Right atrium auricular region (tissue), 2 donors: ENCODE measurements at places on chromosomes 1 and 21.
A peak's percentile ranks its signal among the peaks of the same experiment; 100 is the strongest.

- DNase-seq, result no peak
Measured at GRCh38 chr1:150528196-150528595, 12.6 kb downstream of the FALEC start.

- no peak for DNase-seq
Measured at GRCh38 chr1:52686830-52687229, 11.3 kb downstream of the COA7 start.

DNA sequence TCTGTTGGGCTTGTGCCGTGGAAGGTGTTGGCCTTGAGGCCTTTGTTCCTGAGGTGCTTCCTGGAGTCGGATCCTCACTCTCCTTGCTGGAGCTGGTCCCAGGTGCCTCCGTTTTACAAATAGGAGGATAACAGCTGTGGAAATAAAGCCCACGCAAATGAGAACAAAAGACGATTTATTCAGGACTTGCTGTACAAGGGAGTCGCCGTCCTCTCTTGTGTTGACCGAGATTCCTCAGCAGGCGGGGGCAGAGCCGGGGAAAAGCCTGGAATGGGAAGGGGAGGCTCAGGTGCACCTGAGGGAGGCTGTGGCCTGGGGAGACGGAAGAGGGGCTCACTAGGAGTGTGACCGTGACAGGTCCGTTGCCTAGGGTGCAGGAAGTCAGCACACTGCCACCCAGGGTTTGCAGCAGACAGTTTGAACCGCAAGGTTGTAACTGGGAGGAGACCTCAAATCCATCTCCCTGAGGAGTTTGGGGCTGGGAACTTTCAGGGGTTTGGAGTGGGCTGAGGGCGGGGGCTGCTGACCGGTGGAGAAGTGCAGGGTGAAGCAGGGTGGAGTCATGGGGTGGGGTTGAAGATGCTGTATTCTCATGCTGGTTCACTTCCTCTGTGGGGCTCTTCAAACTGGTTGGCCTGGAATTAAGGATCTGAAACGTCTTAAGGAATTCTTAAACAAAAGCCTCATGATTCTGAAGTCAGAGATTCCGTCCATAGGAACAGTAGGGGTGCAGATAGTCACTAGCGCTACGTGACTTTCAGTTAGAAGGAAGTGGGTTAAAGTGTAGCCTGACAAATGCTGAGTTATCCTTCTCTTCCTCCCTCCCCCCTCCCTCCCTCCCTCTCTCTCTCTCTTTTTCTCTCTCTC, 2.6 kb upstream of the CSTB start:
- no peak for DNase-seq

DNA sequence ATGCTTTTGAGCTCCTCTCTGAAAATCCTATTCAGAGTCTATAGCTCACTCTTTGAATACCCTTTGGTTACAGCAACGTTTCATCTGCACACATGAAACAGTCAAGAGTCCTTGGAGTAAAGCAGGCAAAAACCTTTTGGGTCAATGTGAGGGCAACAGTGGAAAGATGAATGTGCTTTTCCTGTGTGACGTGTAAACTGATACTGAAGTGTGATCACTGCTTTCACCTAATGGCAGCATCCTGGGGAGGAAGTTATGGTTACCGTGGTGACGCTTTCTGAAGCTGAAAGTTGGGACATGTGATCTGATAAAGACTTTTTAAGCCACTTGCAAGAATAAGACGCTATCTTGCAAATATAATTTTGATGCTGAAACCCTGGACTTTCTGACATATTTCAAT, 160.0 kb downstream of the SEC16B start:
- DNase-seq, result no peak

GRCh38 chr1:164654200-164654599, 95.2 kb downstream of the PBX1 start:
- DNase-seq, result no peak

GRCh38 chr1:182259229-182259872, 132.2 kb downstream of the GLUL start:
- peak; percentile 68 for DNase-seq

DNA sequence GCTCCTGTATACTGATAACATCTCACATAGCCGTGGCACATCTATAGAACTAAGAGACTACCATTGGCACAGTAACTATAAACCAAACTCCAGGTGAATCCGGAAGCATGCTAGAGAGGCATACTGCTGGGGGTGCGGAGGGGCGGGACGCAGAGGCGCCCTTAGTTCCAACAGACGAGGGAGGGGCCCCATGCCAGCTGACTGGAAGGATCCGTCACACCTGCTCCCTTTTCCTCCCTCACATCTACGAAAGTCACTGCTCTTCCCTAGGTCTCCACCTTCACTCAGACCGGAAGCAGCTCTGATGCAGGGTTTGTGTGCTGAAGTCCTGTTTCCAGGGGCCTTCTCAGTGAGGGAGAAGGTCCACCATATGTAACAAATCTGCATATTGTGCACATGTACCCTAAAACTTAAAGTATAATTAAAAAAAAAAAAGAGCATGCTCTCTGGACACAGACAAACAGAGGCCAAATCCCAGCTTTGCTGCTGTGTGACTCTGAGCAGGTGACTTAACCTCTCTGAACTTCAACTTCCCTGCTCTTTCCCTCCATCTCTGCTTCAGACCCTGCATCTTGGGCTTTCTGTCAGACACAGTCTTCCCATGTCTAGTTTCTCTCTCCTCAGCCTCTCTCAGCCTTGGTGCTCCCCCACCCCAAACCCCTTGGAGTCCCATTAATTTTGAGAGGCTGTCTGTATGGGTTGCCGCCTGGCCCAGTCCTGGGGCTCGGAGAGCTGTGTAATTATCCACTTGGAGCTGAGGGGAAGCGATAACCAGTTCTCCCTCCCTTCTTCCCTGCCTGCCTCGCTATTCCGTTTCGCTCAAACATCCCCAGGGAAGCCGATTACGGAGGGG, 7.8 kb upstream of the GJB5 start:
- no peak for DNase-seq

DNA sequence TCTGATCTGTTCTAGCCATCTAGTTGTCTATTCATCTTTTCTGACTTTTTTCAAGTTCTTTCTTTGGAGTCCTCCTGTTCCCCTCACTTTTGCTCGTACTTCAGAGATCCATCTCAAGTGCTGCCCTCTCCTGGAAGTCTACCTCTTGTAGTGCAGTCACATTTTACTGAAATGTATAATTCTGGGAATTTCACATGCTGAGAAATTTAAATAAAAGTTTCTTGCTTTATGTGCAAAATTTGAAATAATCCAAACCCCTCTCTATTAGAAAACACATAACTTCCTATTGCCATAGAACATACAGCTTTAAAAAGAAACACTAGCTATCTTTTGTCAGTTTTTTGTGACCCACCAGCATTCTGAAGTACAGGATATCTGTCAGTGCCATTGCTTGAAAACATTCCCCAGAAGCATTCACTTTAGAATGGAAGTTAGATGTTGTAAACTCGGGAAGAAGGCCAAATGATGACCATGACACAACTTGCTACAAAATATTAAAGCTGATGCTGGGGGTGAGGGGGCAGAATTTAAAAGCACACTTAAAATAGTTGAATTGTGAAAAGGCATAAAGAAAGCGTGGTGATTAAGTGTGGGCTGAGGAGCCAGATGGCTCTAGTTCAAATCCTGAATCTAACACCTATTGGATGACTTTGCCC, 22.0 kb downstream of the RLF start:
- no peak for DNase-seq

GRCh38 chr1:191140038-191140437, 662.4 kb upstream of the BRINP3 start:
- DNase-seq, result no peak

DNA sequence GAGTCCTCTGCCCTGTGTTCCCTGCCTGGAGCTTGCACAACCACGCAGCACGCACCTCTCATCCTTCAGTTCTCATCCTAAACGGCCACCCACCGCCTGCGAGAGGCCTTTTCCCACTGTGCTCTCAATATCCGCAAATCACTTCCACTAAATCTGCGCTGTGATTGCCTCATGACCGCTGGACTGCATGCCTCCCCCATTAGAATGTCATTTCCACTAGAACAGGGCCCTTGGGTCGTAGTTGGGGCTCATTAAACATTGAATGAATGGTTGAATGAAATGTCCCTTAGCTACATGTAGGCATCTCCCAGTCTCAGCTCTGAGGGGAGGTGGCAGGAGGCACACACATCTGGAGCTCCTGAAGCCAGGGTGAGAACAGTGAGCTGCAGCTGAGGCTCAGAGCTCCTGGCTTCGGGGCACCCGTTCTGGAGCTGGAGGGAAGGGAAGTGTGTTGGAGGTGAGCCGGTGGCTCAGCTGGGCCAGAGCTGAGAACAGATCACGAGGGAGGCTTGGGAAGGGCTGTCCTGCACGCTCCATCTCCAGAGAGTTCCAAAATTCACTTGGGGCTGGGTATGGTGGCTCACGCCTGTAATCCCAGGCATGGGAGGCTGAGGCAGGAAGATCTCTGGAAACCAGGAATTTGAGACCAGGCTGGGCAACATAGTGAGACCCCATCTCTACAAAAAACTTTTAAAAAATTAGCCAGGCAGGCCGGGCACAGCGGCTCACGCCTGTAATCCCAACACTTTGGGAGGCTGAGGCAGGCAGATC, 30.4 kb downstream of the TMEM201 start:
- no peak for DNase-seq

DNA sequence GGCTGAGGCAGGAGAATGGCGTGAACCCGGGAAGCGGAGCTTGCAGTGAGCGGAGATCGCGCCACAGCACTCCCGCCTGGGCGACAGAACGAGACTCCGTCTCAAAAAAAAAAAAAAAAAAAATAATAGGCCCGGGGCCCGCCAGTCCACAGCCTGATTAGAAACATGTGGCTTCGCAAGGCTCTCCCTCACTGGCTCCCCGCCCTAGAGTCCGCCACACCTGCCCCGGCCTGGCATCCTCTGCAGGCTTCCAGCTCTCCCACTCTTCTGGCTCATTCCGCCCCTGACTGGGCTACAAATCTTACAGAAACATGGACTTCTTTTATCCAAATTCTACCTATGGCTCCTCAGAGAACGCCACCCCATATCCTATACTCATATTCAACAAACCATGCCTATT, 32.4 kb downstream of the PGBD5 start:
- DNase-seq, result no peak

- DNase-seq, result no peak
Measured at GRCh38 chr1:228340686-228341449, 65.8 kb downstream of the TRIM11 start.

- DNase-seq, result no peak
Measured at GRCh38 chr1:233097546-233097945, 147.1 kb downstream of the NTPCR start.

- DNase-seq, result no peak
Measured at GRCh38 chr1:179187043-179187442, 42.4 kb downstream of the ABL2 start.

GRCh38 chr1:187985897-187986654, 1157.3 kb downstream of the PLA2G4A start:
- no peak for DNase-seq

- peak; percentile 65 for DNase-seq
Measured at GRCh38 chr1:29237129-29237821, 953 bp downstream of the PTPRU start.

DNA sequence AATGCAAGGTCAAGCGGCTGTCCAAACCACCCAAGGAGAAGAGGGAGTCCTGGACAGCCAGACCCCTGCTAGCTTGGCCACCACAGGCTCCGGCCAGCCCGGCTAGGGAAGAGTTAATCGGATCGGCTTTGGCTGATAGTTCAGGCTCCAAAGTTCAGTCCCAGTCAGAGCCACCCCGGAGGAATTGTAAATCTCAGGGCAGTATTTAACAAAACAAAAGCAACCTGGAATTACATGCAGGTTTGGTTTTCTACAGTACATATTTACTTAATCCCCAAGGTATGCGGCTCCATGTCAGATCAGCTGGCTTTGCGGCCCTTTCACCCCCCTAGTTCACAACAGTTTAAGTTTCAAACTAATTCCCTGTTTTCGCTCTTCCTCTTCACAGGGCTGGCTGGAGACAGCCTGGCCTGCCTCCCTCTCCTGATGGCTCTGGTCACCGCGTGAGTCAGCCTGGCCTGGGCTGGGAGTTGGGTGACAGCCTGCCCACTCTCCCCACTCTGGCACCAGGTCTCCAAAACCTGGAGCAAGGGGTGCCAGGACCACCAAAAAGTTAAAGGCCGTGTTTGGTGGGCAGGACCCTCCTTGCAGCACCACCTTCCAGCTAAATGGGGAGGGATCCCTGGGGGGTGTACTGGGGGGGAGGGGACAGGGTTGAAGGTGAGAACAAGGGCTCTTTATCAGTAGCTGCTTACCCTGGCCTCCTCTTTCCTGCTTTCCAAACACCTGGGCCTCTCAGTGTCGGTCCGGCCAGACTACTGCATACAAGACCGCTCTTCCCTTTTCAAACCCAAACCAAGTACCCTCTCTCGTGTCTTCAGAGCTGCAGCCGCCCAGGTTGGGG, 1.9 kb downstream of the DHRS3 start:
- DNase-seq, result peak; percentile 86

GRCh38 chr1:171788696-171789095, 7.2 kb downstream of the METTL13 start:
- no peak for DNase-seq

GRCh38 chr21:35401476-35401875, 352.4 kb upstream of the RUNX1 start:
- no peak for DNase-seq

- DNase-seq, result no peak
Measured at GRCh38 chr1:235045921-235046601, 82.6 kb downstream of the TOMM20 start.

GRCh38 chr21:45508607-45509565, 33.4 kb downstream of the SLC19A1 start:
- no peak for DNase-seq

- DNase-seq, result peak; percentile 66
Measured at GRCh38 chr1:8061210-8061609, 35.1 kb upstream of the ERRFI1 start.

GRCh38 chr1:53368314-53369033, 40.6 kb upstream of the LRP8 start:
- no peak for DNase-seq

GRCh38 chr1:107274227-107274626, 133.4 kb downstream of the NTNG1 start:
- DNase-seq, result no peak
